ENCODE measurements at places on chromosomes 3 and 15. TPM values are rescaled to one million over a fixed set of nuclear protein-coding genes. Genes with fewer than 3 reads are reported as not detected.

The CSTA gene
- total RNA-seq, result 4.1 TPM

The CBLB gene
- 43.0 TPM for total RNA-seq

The TEX55 gene
- total RNA-seq, result not detected

The CD96 gene
- total RNA-seq, result 0.14 TPM

The CKMT1A gene
- 0.40 TPM for total RNA-seq

The AMT gene
- total RNA-seq, result 28.3 TPM

The KBTBD8 gene
- 5.5 TPM for total RNA-seq

The LMOD3 gene
- 63.8 TPM for total RNA-seq

The CYP8B1 gene
- 0.14 TPM for total RNA-seq

DNA sequence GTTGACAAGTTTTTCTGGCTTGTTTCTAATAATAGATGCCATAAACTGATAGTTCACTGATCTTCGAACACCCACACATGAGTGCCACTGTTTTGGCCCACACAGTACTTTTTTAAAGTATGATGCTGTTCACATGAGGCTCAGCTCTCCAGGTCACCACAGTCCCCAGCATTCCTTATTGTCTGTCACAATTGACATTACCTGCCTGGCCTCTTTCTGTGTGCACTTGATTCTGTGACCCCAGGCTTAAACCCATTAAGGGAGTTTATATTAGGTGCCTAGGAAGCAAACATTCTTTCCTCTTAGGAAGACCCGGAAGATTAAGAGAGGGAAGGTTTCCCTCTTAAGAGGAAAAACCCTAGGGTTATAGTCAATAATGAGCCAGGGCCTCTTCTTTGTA lies 24.2 kb upstream of the LRRFIP2 start:
- no peak for DNase-seq

GRCh38 chr15:57255751-57256341 lies 120.5 kb upstream of the CGNL1 start:
- no peak for DNase-seq

DNA sequence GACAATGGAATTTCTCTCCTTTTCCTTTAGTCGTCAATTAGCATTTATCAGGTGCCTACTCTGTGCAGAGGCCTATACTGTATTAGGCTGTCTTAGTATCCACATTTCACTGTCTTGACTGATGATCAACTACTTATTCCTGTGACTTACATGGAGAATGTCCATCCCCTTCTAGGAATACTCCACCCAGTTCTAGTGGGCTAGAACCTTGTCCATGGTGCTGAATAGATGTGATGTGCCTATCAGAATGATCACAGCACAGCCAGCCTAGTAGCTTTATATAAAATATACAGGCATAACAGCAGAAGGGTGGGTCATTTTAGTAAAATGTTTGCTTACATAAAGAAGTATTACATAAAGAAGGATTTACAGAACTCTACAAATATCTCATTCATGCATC lies 621.4 kb downstream of the PDCD6IP start:
- no peak for DNase-seq

DNA sequence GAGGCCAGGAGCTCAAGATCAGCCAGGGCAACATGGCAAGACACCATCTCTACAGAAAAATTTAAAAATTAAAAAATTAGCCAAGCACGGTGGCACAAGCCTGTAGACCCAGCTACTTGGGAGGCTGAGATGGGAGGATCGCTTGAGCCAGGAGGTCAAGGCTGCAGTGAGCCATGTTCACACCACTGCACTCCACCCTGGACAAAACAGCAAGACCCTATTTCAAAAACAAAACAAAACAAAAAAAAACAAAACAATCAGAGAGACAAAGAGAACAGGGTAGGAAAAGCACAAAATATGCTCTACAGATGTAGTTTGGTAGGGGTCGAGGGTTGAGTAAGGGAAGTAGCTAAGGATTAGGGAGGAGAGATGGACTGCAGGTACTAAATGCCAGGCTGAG lies 3.4 kb downstream of the DYNLT2B start:
- no peak for DNase-seq

DNA sequence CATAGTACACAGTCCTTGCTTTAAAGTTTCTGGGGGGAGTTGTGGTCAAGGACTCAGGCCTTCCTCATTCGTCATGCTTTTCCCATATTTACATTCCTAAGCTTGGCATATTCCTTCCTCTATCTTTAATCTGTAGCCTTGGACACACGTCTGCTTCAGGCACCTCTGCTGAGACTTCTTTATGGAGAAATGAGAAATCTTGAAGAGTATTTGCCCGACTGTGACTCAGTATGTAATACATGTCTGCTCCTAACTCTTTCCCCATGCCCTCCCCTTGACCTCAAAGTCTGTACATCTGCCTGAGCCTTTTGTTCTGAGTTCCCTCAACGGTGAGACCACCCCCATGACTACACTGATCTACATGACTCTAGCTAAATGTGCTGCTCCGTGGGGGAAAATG lies 246.1 kb downstream of the SI start:
- DNase-seq, result no peak

DNA sequence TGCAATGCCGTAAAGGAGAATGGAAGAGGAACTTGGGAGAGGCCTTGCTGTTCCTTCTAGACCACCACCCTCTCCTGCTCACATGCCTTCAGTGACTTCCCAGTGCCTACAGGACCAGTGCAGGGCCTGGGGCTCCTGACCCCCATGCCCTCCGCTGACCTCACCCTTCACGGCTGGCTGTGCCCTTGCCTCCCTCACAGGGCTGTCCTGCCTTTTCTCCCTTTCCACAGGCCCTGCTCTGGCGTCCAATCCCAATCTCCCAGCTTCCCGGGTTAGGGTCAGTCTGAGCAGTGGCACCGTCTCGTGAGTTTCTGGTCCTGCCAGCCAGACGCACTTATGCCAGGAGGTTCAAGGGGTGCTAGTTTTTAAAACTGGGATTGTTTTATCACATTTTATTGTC lies 110.4 kb downstream of the WNT7A start:
- DNase-seq, result no peak

DNA sequence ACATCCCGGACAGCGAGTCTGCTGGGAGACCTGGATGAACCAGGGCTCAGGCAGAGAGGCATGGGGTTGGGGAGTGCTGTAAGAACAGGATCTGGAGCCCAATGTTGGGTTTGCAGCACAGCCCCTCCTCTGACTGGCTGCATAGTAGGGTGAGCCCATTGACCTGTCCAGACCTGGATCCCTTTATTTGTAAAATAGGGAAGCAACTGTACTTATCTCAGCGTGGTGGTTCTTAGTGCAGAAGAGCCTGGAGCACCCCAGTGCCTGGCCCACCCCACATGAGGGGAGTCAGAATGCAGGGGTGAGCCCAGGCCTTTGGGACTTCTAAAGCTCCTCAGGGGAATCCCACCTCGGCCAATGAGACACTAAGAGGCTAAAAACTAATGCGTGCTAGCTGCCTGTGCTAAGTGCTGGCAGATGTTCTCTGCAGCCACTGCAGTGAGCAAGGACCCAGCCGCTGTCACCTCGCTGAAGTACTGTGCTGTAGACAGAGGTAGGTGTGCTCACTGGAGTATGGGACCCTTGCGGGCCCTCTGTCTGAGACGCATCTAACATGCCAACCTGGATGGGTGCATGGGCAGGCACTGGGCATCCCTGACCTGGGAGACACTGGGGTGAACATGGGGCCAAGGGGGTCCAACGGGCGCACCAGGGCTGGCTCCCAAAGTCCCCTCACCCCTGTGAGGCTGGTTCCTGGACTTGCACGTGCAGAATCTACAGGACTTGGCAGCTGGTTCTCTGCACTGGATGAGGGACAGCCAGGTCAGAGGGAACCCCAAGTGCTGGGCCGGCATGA lies 95.6 kb downstream of the ATP10A start:
- no peak for DNase-seq

- no peak for DNase-seq
These were observed 162.6 kb downstream of the BBX start for GRCh38 chr3:107685383-107685782.

GRCh38 chr3:10911350-10912002 lies 81.1 kb upstream of the SLC6A1 start:
- DNase-seq, result no peak

GRCh38 chr3:45124352-45124751 lies 21.8 kb downstream of the CDCP1 start:
- DNase-seq, result no peak

DNA sequence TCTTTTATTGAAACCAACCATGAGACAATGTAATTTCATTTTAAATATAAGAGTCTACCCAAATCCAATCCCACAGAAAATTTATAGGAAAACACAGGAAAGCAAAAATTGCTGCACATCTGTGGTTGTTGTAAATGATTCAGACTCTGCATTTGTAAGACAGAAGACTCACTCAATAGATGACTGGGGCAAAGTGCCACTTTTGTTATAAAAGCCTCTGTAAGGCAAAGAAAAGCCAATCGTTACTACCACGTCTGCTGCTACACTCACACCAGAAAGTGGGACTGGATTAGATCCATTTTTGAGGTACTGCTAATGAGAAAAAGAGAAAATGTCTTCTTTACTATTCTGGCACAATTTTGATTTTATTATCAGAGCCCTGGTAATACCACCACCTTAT lies 74.9 kb downstream of the SEMA6D start:
- no peak for DNase-seq

GRCh38 chr3:19065027-19065426 lies 83.3 kb upstream of the KCNH8 start:
- no peak for DNase-seq

DNA sequence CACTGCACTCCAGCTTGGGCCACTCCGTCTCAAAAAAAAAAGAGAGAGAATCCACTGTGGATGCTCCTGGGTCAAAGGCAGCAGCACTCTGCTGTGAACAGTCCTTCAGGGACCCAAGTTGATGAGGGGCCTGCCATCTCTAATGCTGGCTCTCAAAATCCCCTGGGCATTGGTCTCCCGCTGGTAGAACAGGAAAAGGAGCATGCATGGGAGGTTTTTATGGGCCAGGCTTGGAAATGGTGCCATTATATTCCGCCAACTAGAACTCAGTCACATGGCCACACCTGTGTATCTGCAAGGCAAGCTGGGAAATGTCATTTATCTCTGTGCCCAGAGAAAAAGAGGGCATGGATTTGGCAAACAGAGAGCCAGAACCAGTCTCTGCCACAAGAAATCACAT lies 3.4 kb upstream of the DIS3L start:
- no peak for DNase-seq

- DNase-seq, result no peak
These were observed 32.9 kb downstream of the PTPN23 start for GRCh38 chr3:47413751-47414150.

DNA sequence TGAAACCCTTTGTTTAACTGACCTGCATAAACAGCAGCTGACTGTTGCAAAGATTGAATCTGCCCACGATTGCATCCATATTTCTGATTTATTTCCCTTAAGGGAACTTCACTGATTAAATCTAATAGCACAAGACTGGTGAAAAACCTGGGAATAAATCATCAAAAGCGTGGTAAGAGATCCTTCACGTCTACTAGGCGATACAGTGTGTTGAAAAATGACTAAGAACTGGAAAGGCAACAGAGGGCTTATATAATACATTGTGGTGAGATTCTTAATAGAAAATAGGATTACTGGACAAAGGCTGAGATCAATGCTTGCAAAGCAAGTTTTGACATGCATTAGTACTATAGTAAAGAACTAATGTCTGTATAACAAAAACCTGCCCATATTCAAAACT lies 49.0 kb downstream of the POLQ start:
- no peak for DNase-seq

DNA sequence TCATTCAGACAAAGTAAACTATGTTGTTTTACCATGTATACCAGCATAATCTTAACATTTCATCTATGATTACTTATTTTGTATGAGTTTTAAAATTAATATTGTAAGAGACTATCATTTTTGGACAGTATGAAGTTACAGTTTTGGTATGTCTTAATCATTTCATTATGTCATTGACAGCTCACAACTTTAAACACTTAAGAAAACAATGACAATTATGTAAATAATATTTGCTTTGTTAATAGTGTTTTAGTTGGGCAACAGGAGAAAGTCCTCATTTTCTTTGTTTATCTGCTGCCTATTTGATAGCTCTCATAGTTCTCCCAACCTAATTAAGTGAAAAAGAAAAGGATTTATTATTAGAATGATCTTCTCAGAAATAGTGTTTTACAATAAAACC lies 80.2 kb downstream of the MEF2A start:
- no peak for DNase-seq

- DNase-seq, result peak; percentile 41
These were observed 18.7 kb downstream of the BCL6 start for GRCh38 chr3:187726564-187726963.

DNA sequence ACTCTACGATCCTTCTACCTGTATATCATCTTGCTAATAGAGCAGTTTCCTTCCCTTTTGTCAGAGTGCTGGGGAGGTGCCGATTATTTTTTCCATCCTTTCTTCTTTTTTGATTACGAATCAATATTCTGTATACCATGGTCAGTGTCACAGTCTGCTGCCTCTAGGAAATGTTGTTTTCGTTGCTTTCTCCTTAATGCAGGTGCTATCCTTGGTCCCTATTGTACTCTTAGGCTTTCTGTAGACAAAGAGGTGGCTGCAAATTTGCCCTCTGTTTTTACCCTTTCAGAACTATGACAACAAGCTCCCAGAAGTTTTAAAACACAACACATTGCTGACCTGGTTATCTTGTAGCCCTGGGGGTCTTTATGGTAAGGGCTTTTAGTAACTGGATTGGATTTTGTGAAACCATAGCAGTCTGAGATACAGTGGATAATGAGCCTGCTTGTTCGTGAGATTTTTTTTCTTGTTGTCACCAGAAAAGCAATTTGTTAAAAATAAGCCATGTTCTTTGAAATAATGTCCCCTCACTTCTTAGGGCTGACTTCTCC lies 430.3 kb upstream of the TPM1 start:
- DNase-seq, result no peak

DNA sequence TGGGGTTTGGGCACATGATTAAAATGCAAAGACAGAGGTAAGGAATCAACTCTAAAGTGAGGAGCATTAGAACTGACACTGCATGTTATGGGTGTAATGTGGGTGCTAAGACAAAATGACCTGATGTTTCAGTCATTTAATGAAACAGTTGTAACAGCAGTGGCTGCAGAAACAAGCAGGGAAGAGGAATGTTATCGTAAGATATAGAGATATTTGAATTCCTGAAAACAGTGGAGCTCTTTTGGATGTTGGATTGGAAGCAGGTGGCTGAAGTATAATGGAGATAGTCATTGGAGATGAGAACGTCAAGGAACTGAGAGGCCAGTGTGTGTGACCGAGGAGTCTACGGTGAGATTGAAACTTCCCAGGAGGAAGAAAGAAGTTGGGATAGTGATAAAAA lies 1065.2 kb downstream of the ZPLD1 start:
- DNase-seq, result no peak

- DNase-seq, result no peak
These were observed 1.4 kb downstream of the CCR5AS start for GRCh38 chr3:46405301-46406019.

GRCh38 chr3:156532730-156533129 lies 22.2 kb downstream of the SSR3 start:
- no peak for DNase-seq

GRCh38 chr15:63752075-63752684 lies 81.6 kb downstream of the HERC1 start:
- no peak for DNase-seq

DNA sequence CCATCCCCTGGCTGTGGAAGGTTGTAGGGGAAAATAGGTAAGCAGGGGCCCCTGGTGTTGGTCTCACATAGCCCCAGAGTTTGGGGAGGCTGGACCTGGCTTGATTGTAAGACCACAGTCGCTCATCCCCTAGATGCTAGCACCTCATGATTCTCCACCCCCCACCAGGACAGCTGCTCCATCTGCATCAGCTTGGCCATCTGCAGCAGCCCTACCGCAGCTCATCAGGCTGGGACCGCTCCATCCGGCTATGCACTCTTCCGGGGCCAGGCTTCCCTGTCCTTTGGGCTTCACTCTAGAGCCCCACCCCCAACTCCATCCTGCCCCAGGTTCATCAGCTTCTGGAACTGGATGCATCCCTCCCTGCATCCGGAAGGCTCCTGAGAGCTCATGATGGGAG lies 12.6 kb downstream of the SCN5A start:
- no peak for DNase-seq

Measured in right cardiac atrium (tissue), 5 donors.